ENCODE measurements at places on chromosomes 13 and 19.

DNA sequence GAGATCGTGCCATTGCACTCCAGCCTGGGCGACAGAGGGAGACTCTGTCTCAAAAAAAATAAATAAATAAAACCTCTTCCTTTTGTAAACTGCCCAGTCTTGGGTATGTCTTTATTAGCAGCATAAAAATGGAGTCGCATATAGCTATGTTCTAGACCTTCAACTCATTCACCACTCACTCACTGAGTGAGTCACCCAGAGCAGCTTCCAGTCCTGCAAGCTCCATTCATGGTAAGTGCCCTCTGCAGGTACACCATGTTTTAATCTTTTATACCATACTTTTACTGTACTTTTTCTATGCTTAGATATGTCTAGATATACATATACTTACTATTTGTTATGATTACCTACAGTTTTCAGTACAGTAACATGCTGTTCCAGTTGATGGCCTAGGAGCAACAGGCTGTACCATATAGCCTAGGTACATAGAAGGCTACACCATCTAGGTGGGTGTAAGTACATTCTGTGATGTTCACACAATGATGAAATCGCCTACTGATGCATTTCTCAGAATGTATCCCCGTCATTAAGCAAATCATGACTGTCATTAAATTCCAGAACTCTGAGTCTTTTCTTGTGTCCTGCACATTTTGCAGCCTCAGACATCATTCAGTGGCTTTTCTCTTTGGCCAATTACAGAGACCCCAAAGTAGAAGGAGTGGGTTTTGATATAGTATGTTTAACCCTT, 13.7 kb upstream of the FARP1 start:
- no peak for DNase-seq

DNA sequence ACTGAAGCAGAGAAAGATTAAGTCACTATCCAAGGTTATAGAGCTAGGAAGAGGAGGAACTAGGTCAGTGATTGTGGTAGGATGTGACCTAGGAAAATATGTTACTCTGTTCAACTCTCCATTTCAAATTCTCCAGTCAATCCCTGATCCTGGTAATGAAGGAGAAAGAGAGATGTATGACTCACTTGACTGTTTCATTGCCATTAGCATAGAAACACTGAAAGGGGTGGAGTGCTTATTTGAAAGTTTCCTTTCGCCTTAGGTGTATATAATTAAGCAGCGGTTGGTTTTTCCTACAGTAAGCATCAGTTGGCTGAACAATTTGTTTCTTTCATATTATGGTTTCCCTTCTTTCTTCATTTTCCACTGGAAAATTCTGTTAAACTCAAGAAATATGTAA, 198.1 kb upstream of the CSNK1A1L start:
- DNase-seq: no peak

DNA sequence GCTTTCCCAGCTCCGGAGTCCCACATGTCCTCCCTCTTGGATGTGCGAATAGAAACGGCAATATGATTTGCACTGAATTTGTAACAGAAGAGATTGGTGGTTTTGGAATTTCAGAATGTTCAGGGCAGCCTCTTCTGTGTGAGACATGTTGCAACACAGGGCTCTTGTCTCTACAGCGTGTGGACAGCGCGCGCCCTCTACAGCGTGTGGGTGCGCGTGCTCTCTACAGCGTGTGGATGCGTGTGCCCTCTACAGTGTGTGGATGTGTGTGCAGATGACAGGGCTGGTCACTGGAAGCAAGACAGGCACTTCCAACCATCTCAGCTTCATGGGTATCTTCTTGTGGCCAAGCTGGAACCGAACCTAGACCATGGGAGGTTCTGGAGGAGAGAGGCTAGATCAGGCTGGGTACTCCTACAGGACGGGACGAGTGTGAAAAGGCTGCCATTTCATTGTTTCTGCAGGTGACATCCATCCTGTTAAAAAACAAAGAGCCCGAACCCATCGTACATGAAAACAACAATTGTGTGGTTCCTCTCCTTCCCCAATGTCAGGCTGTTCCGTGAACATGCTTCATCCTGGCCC, 78.4 kb downstream of the TEX29 start:
- no peak for DNase-seq

- DNase-seq: no peak
These were observed 110.6 kb downstream of the PCDH9 start for GRCh38 chr13:67119481-67119894.

GRCh38 chr13:71378961-71379905, 487.8 kb downstream of the DACH1 start:
- DNase-seq: no peak

GRCh38 chr13:26708007-26708297, 52.6 kb downstream of the GPR12 start:
- no peak for DNase-seq
